ENCODE measurements at places on chromosomes 1 and 21.
A peak's percentile ranks its signal among the peaks of the same experiment; 100 is the strongest.

DNA sequence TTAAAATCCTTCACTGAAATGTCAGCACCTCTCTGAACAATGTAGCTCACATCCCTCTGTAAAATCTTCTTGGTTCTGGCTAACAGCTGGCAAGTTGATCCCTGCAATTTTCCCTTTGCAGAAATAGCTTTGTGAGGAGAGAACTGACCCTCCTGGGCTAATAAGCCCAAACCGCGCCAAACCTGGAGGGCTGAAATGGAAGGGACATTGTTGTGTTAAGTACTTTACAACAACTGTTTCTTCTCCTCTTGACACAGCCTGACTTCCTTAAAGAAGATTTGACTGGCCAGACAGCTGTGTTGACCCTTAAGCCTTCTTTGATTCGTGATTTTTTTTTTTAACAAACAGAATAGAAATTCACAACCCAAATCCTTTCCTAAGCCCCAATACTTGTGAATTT lies 5.7 kb downstream of the LMX1A start:
- DNase-seq = no peak

- no peak for DNase-seq
Measured at GRCh38 chr1:207883104-207883651, 27.7 kb downstream of the CD34 start.

DNA sequence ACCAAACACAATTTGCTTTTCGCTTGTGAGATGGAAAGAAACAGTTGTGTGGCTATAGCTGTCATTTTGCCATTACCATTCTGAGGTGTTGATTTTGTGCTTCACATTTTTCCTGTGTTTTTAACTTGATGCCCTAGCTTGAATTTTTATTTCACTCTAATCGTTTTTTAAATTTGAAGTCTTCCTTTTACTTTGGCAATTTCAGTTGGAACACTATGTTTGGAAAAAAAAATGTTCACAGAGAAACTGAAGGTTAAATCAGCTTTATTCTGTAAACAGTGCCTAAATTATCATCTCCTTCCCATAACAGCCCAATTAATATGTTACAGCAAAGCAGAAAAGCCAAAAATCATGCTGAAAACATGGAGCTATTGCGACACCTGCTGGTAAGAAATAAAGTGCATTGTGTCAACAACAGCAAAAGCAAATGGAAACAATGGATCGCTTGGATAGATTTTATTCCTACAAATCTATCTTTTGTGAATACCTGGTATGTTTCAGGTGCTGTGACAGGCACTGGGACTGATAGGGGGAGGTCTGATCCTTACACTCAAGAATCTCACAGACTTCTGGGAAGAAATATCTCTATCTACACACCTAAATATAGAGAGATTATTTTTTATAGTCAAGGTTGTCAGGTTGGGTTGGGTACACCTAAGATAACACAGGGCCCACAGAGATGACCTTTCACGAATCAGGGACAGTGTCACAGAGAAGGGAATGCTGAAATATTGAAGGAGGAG lies 16.2 kb upstream of the ERICH3 start:
- peak; percentile 43 for DNase-seq

- no peak for DNase-seq
Measured at GRCh38 chr1:202122639-202123335, at the start of gene GPR37L1. GPR37L1 (plus strand) TSS chr1:202122917; CDS start chr1:202122964, 47 bp downstream.

DNA sequence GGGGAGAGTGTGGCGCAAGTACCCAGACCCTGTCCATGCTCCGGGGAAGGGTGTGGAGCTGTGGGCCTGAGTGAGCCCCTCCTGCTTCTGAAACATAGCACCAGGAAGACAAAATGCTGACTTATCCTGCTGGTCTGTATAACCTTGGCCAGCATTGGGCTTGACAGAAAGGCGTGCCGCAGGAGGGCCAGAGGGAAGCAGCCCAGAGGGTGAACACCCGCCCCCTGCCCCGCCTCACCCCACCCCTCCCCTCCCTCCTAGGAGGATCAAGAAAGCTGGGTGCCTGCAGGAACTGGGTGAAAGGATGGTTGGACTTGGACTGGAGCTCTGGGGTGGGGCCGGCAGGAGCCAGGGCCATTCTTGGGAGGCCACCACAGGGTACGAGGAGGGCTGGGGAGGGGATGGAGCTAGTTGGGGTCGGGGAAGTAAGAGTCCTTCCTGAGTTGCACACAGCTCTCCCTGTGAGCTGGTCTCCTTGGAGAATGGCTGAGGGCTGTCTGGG lies 27.1 kb downstream of the PTPRF start:
- no peak for DNase-seq

DNA sequence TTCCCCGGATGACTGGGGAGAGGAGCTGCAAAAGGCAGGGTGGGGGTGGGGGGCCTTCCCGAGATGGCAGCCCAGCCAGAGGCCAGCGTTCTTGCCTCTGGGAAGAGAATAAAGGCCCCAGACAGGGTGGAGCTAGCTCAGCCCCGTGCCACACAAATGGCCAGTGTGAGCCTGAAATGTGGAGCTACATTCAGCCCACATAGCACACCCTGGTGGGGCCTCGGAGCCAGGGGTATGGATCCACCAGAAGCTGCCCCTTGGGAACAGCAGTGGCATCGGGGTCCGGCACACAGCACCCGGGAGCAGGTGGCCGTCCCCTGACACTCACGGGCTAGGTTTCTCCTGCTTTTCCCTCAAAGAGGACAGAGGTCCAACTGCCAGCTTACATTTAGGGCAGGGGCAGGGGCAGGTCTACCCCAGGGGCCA lies 93.9 kb downstream of the PDE9A start:
- DNase-seq = no peak
